ENCODE measurements at places on chromosomes 13 and 19.
A peak's percentile ranks its signal among the peaks of the same experiment; 100 is the strongest.

DNA sequence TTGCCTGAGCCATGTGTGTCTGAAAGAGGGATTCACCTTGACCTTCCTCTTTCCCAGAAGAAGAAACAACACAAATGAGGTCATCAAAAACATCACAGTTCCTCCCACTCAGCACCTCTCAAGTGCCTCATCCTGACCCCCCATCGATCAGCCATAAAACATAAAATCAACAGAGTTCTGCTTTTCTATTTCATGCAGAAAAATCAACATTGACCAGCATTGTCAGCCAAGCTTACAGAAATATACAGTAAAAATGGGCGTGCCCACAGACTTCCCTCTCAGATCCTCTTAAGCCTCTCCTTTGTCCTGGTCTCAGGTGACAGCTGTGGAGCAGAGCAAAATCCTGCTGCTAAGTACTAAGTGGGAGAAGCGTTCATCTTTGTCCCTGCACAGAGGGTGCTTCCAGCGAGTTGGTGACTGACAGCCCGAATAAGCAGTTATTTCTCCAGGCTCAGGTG lies 213.3 kb downstream of the OLFM4 start:
- no peak for DNase-seq

DNA sequence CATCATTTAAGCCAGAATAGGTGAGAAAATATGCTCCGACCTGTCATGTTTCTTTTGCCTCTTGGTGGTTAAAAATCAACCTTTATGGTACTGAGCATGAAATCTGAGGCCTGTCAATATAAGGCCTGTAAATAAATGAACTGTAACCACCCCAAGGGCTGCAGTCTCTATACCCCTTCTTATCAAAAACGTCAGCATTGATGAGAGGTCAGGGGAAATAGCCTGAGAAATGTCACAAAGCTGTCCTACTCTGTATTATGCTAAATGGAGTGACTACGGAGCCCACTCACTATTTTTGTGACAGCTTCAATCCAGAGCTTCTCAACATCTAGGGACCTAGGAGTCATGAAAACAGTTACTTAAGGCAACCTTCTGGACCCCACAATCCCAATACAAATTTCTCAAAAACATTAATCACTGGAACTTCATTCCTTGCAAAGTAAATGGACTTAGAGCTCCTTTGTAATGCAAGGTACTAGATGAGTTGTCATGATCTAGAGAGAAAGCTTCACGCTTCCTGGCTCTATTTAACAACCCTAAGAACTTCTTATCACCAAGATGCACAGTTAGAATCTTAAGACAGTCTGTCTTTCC lies 2.7 kb upstream of the RAP2A start:
- DNase-seq: no peak

DNA sequence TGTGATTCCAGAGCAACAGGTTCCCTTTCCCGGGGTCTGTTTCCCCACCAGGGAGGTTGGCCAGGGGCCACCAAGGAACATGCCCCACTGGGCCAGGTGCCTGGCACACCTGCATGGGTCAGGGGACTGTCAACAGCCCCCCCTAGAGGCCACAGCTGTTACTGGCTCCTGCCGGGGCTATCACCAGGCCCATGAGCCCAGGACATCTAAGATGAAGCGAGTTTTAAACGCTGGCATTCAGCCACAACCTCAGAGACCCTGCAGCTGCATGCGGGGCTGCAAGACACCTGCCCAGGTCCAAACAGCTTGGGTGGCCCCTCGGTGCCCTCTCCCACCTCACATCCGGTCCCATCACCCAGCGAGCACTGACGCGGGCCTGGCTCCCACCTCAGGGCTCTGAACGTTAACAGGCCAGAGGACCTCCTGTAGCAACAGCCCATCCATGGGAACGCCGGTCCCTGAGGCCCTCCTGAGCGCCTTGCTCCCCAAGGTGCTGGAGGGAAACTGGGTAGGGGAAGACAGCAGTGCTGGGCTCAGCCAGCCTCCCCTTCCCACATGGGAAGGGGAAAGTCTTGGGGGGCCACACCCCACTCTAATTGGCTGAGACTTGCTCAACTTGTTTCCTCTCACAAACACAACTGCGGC lies 12.0 kb downstream of the KHSRP start:
- peak; percentile 36 for DNase-seq

DNA sequence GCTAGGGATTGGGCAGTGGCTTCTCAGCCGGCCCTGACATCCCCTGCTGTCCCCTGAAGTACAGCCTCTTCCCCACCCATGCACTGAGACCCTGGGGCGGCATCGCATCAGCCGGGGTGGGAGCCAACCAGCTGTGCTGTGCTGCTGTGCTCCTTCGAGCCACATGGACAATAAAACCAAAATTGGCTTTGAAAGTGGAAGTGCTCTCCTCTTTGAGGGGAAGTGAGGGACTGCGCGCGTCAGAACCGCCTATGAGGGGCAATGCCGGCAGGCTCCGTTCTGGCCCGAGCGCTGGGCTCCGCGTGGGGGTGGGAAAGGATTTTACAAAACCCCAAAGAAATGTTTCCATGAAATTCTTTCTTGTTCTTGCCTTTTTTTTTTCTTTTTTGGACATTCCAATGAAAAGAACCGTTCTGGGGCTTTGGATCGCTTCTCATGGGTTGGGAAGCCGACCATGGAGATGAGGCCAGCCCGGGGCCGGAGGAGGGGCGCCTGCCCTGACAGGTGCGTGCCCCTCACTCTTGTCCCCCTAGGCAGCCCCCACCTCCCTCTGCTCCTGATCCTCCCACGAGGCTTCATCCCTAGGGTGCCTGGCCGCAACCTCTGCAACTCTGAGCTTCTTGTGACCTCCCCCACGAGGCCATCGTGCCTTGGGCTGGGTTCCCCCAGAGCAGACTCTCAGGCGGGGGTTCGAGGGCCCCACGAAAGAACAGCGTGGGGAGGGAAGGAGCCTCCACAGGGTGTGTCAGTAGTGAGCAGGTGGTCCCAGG lies 22.6 kb downstream of the KLHL26 start:
- DNase-seq: no peak

DNA sequence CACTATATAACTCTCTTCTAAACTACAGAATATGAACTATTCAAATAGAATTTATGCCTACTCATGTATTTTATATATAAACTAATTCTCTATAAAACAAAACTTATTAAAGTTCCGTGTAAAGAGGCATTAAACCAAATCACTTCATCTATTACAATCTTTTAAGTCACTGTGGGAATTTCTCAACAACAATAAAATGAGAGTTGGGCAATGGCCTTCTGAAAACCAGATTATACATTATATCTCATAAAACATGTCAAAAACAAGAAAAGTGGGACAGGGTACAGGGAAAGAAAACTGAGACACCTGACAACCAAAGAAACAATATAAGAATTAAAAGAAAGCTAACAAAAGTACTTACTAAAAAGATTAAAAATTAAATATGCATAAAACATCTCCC lies 145.2 kb downstream of the DIAPH3 start:
- no peak for DNase-seq

GRCh38 chr19:17260842-17261325 lies 3.7 kb downstream of the USHBP1 start:
- DNase-seq: peak; percentile 87

- DNase-seq: no peak
These were observed at the start of gene GZMM for GRCh38 chr19:543910-544608. Gene GZMM, plus strand, starts transcription at chr19:544053. Its CDS starts 19 bp downstream, at chr19:544072.

DNA sequence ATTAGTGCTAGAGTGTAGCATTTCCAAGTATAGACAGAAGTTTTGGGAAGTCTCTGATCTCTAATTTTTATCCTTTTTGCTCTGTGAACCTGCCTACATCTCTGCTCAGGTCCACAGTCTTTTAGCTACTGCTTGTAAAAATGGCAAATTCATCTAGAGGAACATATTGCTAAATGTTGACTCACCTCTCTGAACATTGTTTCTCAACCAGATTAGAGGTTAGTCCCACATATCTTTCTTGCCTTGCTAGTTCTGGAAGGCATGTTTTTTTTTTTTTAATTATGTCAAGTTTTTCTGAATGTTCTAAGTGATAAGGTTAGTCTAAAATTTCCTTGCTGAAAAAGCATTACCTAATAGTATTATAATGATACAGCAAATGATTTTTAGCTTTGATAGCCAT lies 2889.6 kb upstream of the PCDH20 start:
- DNase-seq: no peak

DNA sequence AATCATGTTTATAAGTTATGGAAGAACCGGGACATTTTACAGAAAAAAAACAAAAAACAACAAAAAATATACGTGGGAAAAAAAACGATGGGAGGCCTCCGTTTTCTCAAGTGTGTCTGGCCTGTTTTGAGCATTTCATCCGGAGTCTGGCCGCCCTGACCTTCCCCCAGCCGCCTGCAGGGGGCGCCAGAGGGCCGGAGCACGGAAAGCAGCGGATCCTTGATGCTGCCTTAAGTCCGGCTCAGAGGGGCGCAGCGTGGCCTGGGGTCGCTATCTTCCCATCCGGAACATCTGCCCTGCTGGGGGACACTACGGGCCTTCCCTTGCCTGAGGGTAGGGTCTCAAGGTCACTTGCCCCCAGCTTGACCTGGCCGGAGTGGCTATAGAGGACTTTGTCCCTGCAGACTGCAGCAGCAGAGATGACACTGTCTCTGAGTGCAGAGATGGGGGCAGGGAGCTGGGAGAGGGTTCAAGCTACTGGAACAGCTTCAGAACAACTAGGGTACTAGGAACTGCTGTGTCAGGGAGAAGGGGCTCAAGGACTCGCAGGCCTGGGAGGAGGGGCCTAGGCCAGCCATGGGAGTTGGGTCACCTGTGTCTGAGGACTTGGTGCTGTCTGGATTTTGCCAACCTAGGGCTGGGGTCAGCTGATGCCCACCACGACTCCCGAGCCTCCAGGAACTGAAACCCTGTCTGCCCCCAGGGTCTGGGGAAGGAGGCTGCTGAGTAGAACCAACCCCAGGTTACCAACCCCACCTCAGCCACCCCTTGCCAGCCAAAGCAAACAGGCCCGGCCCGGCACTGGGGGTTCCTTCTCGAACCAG lies 1.8 kb upstream of the APOE start:
- DNase-seq: peak; percentile 7

GRCh38 chr19:57099199-57099661 lies 20.6 kb upstream of the USP29 start:
- DNase-seq: peak; percentile 10

DNA sequence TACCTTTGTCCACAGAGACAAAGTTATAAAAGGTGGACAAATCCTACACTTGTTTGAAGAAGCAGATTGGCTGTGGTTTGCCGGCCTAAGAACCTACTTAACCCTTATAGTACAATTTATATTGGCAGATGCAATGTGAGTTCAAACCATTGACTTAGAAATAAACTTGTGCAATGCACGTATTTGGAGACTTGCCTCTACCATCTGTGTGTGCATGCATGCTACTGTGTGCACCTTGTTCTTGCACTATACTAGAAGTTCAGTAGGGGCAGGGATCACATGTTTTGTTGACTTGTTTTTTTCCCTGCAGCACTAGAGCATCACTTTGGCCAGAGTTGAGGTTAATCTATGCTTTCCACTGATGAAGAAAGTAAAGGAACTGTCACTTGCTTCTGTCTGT lies 163.1 kb upstream of the SERP2 start:
- no peak for DNase-seq

- DNase-seq: peak; percentile 83
These were observed 14.7 kb downstream of the TLE5 start for GRCh38 chr19:3047496-3048189.

GRCh38 chr13:72186730-72187422 lies 319.9 kb upstream of the DACH1 start:
- DNase-seq: no peak

GRCh38 chr19:38718747-38719543 lies 25.3 kb downstream of the CAPN12 start:
- DNase-seq: no peak

DNA sequence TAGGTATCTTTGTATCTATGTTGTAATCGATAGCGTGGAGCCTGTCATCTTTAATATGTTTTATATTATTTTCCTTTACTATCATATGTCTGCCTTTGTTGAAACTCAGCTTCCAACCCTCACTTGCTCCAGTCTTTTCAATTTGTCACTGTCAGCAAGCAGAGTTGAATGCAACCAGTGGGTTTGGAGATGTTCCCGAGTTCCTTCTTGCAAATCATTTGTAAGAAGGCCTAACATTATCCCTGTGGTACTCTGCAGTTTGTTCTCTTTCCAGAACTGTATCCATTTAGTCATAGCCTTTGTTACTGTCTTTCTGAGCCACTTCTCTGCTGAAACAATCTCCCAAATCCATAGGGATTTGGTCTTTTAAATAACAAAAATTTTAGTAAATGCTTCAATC lies 41.8 kb downstream of the RNASEH2B start:
- DNase-seq: no peak

DNA sequence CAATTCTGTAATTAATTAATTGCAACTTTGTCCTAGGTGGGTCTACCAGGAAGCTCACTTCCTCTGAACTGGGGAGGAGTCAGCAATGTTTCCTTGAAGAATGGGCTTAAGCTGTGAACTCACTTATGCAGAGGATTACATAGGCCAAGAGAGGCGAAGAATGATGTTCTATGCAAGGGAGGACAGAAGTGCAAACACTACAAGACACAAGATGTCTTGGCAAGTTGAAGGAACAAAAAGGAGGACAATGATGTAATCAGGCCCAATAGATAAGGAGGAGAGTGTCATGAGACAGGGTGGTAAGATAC lies 275.9 kb downstream of the LHFPL6 start:
- no peak for DNase-seq

GRCh38 chr19:2540646-2541454 lies 64.9 kb downstream of the GADD45B start:
- DNase-seq: no peak

DNA sequence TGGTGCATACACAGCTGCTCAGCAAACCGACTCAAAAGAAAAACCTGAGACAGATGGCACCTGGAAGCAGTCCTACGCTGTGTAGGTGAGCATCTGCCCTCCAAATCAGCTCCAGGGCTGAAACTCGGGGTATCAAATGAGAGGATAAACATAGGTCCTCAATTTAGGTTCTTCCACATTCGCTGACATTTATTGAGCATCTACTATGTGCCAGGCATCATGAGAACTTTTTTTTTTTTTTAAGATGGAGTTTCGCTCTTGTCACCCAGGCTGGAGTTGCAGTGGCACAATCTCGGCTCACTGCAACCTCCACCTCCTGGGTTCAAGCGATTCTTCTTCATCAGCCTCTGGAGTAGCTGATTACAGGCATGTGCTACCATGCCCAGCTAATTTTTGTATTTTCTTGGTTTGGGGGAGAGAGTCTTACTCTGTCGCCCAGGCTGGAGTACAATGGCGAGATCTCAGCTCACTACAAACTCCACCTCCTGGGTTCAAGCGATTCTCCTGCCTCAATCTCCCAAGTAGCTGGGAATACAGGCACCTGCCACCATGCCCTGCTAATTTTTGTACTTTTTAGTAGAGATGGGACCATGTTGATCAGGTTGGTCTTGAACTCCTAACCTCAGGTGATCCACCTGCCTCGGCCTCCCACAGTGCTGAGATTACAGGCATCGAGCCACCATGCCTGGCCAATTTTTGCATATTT lies 13.4 kb downstream of the QPCTL start:
- DNase-seq: no peak

GRCh38 chr13:65264066-65264465 lies 1966.1 kb downstream of the PCDH9 start:
- no peak for DNase-seq

DNA sequence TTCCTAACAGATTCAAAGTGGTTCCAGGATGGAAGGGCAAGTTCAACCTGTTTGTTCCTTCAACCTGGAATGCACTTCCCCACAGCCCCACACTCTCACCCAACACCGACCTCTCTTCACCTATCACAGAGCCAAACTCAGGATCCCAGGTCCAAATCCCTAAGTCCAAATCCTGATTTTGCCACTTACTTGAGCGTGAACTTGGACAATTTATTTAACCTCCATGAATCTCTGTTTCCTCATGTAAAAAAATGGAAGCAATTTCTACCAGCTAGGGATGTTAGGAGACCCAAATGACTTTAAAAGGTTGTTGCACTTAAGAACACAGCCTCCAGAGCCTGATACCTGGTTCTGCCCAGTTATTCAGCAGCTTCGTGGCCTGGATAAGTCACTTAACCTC lies 5.4 kb upstream of the IGSF23 start:
- DNase-seq: no peak
